ENCODE measurements at places on chromosomes 16 and 17.

- no peak for DNase-seq
Observed at GRCh38 chr17:74441537-74441936, 9.6 kb downstream of the GPRC5C start.

DNA sequence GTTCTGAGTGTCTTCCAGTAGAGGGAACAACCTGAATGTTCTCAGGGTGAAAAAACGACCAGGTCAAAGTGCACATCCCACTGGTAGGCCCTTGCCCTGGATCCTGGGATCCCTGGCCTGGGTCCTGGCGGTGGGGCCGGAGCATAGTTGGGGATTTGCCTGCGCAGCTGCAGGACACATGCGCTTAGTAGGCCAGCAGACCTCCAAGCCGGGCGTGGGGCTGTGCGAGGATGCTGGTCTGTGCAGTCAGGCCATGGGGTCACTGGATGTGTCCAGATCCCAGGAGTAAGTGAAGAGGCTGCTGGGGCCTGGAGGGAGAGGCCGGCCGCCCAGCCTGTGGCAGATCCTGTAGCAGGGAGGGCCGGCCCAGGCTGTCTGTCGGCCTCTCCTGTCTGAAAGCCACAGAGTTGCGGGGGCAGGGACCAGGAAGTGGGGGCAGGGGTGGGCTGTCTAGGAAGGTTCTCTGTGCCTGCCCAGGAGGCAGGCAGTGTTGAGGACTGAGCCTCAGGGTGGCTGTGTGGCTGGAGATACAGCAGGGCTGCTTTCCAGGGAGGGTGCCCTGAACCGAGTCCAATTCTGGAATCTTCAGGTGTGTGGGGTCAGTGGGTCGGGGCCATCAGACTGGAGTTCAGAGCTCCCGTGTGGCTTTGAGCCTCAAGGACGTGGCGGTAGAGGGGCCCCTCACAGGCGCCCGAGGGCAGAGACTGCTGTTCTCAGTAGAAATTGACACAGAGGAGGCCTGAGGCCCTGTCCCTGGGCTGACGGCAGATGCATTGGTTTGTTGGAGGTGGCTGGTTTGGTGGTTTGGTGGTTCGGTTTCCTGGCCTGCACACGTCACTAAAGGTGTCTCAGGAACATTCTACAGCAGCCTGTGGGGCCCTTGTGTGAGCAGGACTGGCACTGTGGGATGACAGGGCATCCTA lies 17.2 kb upstream of the NUDT16L1 start:
- DNase-seq, result peak; percentile 15

DNA sequence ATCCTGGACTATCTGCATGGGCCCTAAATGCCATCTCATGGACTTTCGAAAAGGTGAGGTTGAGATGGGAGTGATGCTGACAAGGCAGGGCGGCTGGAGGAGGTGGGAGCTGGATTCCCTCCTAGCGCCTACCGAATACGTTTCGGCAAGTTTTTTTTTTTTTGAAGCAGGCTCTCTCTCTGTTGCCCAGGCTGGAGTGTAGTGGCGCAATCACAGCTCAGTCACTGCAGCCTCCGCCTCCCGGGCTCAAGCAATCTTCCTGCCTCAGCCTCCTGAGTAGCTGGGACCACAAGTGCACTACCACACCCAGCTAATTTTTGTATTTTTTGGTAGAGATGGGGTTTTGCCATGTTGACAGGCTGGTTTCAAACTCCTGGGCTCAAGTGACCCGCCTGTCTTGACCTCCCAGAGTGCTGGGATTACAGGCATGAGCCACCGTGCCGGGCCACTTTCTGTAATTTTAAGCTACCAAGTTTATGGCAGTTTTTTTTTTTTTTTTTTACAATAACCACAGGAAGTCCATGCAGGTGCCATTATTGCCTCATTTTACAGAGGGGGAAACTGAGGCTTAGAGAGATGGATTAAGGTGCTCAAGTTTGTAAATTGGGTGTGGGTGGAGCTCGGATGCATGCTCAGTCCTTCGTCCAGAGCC lies 246.4 kb downstream of the PRKCA start:
- no peak for DNase-seq

DNA sequence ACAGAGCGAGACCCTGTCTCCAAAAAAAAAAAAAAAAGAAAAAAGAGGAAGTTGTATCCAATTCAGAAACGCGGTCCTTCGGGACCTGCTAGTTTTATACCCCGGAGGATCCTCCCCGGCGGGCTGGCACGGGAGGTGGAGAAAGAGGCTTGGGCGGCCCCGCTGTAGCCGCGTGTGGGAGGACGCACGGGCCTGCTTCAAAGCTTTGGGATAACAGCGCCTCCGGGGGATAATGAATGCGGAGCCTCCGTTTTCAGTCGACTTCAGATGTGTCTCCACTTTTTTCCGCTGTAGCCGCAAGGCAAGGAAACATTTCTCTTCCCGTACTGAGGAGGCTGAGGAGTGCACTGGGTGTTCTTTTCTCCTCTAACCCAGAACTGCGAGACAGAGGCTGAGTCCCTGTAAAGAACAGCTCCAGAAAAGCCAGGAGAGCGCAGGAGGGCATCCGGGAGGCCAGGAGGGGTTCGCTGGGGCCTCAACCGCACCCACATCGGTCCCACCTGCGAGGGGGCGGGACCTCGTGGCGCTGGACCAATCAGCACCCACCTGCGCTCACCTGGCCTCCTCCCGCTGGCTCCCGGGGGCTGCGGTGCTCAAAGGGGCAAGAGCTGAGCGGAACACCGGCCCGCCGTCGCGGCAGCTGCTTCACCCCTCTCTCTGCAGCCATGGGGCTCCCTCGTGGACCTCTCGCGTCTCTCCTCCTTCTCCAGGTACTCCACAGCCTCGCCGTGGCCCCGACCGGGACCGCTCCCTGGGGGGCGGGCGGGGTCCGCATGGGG lies at the start of gene CDH3:
TSS of gene CDH3 (plus strand) at position 596 of the 779 bp plus-strand sequence. CDS start at position 666, 70 bp downstream.
- DNase-seq, result no peak

- no peak for DNase-seq
Observed at GRCh38 chr17:36717088-36717487, 115.7 kb downstream of the MRM1 start.

DNA sequence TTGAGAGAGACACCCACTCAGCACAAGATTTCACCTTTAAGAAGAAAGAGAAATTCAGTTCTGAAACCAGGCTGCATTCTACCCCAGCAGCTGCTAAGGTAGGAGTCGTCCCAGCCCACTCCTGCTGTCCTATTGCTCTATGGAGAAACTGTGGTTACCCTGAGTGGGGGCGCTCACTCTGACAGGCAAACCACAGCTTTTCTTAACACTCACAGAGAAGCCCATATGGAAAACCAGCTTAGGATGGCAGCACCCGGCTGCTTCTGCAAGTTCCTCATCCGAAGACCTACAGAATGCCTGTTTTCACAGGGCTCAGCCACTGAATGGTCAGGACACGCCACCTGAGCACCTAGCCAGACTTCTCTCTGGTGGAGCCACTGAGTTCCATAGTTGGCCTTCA lies 7.5 kb downstream of the ATP5PD start:
- DNase-seq, result no peak

- DNase-seq, result no peak
Observed at GRCh38 chr16:58411736-58412614, 19.7 kb downstream of the GINS3 start.

DNA sequence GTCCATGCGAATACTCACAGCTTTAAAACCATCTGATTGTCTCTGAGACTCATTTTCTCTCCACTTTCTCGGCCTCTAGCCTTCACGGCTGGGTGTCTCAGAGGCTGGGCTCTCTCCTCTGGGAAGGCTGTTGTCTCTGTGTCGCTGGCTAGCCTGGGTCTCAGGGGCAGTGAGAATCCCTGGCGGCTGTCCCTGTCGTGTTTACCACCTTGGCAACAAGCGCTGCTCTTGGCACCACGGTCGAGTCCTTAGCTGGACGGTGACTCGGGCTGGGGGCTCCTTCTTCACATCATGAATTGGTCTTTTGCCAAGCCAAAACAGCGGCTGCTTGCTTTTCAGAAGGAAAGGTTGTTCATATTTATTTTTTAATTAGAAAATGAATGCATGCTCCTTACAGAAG lies 81.1 kb downstream of the MSI2 start:
- no peak for DNase-seq

- DNase-seq, result no peak
Observed at GRCh38 chr17:10777131-10777807, 26.6 kb downstream of the TMEM238L start.

- DNase-seq, result no peak
Observed at GRCh38 chr16:48542966-48543365, 67.0 kb downstream of the N4BP1 start.

DNA sequence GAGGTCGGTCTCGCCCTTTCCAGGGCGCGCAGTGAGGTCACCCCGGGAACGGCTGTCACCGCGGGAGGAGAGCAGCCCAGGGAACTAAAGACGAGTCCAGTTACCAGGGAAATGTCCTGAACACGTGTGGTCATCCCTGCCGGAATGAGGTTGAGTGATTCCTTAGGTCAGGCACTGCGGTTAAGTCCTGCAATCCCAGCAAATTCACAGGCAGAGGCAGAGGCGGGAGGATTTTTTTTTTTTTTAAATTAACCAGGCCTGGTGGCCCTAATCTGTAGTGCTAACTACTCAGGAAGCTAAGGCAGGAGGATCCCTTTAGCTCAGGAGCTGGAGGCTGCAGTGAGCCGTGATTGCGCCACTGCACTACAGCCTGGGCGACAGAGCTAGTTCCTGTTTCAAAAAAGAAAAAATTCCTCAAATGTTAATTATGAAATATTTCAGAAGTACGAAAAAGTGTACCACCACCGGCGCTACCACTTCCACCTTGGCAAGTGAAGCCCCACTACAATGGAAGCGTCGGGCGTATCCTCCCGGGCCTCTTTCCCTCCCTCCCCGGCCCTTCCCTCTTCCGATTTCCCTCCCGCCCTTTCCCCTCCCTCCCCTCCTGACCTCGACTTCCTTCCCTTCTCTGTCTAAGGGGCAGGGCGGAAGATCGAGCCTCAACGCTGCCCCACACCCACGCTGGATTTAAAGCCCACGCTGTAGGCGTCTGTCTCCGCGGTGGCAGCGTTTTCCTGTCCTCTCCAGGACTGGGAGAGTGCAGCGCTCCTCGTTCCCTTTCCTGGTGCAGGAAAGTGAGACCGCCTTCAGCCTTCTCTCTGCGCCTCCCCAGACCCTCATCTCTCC lies 27.3 kb downstream of the SLFN11 start:
- no peak for DNase-seq

DNA sequence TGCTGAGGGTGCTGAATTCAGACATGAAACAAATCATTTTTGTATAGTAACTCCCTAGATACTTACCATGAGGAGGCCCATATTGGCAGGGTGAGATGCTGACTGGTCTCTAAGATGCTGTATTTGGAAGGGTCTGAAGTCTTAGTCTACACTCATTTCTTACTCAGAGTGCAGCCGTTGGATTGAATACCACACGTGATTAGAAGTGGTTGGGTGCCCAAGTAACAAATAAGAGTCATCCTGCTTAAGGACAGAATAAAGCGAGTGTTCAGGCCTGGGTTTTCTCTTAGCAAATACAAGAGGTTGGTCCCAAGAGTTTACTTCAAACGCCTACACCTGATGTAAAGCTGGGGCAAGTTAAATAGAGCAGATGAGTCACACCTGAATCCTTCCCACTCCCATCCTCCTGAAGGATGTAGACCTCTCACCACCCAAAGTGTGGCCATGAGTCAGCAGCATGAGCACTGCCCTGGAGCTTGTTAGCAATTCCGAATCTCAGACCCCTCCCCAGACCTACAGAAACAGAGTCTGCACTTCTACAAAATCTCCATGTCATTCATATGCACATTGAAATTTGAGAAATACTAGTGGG lies 284.6 kb upstream of the CDH5 start:
- no peak for DNase-seq

DNA sequence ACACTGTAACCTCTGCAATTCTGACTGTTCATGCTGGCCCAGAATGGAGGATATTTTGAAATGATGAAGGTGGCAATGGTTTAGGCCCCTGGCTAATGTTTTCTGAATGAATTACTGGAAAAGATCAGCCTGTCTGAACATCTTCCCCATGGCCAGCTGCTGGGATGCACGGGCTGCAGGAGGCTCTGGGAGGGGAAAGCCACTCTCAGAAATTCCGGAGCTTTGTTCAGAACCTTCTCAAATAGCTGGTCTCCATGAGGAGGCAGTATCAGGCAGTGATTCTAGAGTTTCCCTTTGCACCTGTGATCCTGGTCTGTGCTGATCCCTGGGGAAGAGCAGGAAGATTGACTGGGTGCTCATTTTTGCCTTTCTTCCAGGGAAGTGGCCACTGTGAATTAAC lies 5.0 kb downstream of the SLC6A2 start:
- DNase-seq, result no peak

- DNase-seq, result no peak
Observed at GRCh38 chr16:47884116-47884725, 271.6 kb downstream of the ABCC12 start.

DNA sequence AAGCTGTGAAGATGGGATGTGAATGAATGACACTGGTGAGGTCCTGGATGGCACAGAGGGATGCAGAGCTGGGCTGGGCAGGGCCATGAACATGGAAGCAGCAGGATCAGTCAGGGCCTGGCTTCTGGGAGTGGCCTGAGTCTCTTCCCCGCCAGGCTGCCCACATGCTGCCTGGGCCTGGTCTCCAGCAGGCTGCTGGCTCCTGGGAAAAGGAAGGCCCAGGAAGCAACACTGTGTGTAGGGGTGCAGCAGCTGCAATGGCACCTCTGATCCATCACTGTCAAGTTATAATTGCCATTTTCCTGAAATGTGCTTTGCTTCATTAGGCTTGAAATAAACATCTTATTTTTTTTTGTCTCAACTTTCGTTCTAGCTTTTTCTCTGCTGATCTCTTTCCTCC lies 260.2 kb upstream of the N4BP1 start:
- DNase-seq, result no peak

DNA sequence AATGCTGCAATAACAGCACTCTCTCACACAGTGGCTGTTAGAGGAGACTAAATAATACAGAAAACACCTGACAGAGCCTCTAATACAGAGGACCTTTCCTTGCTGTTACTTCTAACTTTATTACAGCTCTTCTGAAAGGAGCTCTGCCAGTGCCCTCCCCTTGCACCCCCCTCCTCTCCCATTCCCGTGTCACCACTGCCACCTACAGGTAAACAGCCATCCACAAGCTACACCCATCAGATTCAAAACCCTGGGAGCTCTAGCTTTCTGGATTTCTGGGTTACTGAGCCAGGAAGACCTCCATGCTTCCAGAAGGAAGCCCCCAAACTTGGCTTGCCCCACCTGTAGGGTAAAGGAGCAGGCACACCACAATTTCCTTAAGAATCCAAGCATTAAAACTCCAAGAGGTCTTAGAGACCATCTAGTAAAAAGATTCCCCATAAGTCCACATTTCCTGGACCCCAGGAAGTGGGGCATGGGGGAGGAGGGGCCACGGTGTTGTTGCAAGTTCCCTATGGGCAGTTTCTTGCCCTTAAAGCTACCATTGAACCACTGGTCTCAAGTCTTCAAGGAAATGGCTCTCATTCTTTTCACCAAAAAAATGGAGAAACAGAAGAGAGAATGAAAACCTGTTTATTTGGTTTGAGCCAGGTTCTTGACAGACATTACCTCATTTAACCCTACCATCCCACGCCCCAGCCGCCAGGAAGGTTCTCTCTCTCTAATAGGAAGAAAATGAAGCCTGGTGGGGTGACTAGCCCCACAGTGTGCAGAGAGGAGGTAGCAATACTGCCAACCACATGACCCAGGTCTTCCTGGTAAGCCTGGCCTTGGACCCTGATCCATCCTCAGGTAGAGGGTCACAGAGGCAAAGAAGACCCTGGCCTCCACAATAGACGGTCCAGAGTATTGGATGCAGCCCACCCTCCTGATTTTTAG lies 52.8 kb downstream of the TOM1L2 start:
- DNase-seq, result peak; percentile 76
